ENCODE measurements at places on chromosomes 1 and 21.
A peak's percentile ranks its signal among the peaks of the same experiment; 100 is the strongest.

DNA sequence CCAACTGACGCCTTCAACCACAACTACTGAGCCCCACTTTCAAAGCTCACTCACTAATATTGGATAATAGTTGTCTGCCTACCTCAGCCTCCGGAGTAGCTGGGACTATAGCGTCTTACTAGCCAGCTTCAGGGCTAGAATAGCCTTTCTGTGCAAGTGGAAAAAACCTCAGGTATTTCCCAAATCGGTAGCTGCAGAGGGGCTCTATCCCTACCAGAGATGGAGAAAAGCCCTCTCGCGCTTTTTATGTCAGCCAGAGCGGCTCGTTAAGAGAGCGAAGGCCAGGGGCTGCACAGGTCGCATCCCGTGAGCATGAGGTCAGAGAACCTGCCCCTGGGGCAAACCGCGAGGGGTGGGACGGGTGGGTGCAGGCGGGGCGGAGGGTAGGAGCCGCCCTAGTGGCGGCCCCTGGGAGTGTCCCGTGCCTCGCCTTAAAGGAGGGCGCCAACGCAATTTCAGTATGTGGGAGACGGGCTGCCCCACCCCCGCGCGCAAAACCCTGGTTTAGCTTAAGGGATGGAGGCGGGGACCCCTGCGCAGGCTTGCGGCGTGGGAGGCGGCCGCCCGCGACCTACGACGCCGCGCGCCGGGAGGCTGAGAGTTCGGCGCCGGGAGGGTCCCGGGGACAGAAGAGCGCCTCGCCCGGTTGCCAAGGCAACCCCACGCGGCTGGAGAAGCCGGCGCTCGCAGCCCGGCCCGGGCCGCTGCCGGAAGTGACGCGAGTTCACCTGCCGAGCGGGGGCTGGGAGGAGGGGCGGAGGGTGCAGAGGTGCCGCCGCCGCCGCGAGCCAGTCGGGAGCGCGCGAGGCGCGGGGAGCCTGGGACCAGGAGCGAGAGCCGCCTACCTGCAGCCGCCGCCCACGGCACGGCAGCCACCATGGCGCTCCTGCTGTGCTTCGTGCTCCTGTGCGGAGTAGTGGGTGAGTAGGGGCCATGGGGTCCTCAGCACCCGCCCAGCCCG is at the start of gene CXADR:
Gene CXADR, plus strand, starts transcription at position 791 of the 961 bp plus-strand sequence. Its CDS starts 87 bp downstream, at position 878.
- peaks cover 53% of the 10 kb centered on the region for H3K27me3 ChIP-seq
- H3K4me1 ChIP-seq, result peaks cover 15% of the 10 kb centered on the region
- H3K36me3 ChIP-seq, result no peaks in the 10 kb centered on the region
- peak within 1 kb of the TSS; percentile 87 for H3K4me3 ChIP-seq
- peak within 1 kb of the TSS; percentile 70 for H3K27ac ChIP-seq
- peak; percentile 92 for DNase-seq

DNA sequence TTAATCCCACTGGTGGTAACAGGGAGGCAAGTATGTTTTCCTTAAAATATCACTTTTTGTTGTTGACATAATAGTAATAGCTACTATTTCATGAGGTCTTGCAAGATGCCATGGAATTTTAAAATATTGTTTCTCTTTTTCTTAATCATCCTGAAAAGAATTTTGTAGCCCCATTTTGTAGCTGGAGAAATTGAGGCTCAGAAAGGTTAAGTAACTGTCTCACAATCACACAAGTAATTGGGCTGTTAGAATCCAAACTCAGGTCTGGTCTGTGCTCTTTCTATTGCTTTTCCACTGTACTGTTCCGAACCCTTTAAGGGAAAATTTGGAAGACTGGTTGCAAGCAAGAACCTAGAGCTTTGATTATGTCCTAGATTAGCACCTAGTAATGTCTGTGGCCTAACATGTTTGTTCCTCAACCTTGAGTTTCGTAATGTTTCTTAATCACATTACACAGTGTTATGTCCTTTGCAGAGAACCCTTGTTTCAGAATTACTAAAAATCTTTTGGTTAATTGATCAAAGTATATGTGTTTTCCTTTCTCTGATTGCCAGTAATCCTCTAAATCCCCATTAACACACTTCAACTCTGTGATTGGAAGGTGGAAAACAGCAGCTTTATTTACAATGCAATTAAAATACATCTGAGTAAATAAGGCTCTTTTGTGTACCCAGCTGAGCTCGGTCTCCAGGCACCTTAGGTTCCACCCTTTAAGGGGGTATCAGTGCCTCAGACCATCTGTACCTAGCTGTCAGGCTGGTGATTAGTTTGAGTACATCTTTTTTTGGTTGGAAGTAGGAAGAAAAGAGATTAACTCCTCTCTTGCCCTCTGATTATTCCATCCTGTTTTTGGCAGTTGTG is 10.4 kb downstream of the LRRC42 start:
- H3K36me3 ChIP-seq, result peaks cover 29% of the 10 kb centered on the region
- peak overlapping the region; percentile 72 for H3K27ac ChIP-seq
- H3K4me1 ChIP-seq, result peaks cover 14% of the 10 kb centered on the region
- H3K4me3 ChIP-seq, result no peak overlapping the region

DNA sequence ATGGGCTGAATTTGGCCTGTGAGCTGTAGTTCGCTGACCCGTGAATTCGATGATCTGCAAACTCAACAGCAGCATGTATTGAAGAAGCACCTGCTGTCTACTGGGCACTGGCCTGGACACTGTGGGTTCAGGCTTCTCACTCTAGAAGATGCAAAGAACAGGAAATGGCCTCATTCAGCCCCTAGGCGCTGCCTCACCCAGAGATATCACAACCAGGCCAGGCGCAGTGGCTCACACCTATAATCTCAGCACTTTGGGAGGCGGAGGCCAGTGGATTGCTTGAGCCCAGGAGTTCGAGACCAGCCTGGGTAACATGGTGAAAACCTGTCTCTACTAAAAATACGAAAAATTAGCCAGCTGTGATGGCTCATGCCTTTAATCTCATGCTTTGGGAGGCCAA is 23.6 kb downstream of the MFAP2 start:
- H3K36me3 ChIP-seq, result no peaks in the 10 kb centered on the region
- no peaks in the 10 kb centered on the region for H3K27me3 ChIP-seq
- DNase-seq, result no peak
- peaks cover 7% of the 10 kb centered on the region for H3K4me1 ChIP-seq
- H3K4me3 ChIP-seq, result no peak overlapping the region
- H3K27ac ChIP-seq, result no peak overlapping the region

DNA sequence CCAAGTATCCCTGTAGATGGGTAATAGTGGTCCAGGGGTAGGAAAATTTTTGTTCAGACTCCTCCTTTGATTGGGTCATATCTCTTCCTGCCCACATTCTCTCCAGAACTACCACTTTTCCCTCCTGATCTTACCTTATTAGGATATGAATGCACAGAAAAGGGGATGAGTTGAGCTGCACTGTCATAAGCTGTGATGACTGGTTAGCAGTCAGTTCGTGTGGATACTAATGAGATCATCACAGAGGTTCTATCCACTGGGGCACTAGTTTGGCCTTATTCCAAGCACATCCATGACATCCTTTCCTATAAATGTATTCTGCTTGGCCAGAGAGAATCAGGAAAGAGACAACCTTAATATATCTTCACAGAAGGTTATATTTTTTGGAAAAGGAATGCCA is 22.1 kb upstream of the TBX15 start:
- H3K4me3 ChIP-seq, result no peak overlapping the region
- no peak for DNase-seq

- DNase-seq, result no peak
- peaks cover 5% of the 10 kb centered on the region for H3K4me1 ChIP-seq
- H3K4me3 ChIP-seq, result no peak overlapping the region
- no peaks in the 10 kb centered on the region for H3K27me3 ChIP-seq
- no peaks in the 10 kb centered on the region for H3K36me3 ChIP-seq
Measured at GRCh38 chr1:94961988-94962387, 35.1 kb upstream of the CNN3 start.

- H3K27ac ChIP-seq, result no peak overlapping the region
- H3K27me3 ChIP-seq, result no peaks in the 10 kb centered on the region
- peaks cover 4% of the 10 kb centered on the region for H3K4me1 ChIP-seq
- H3K36me3 ChIP-seq, result peaks cover 53% of the 10 kb centered on the region
- no peak overlapping the region for H3K4me3 ChIP-seq
- DNase-seq, result no peak
Measured at GRCh38 chr1:161810780-161811179, 44.7 kb downstream of the ATF6 start.

All from activated CD4-positive, alpha-beta T cell treated with anti-CD3 and anti-CD28 coated beads, Interleukin-2, amount 10 ng/mL, durations not matched to agents 24 days and 14 days (primary cell).